SK-N-DZ (cell line): ENCODE measurements at places on chromosomes 4 and X.
A peak's percentile ranks its signal among the peaks of the same experiment; 100 is the strongest.

DNA sequence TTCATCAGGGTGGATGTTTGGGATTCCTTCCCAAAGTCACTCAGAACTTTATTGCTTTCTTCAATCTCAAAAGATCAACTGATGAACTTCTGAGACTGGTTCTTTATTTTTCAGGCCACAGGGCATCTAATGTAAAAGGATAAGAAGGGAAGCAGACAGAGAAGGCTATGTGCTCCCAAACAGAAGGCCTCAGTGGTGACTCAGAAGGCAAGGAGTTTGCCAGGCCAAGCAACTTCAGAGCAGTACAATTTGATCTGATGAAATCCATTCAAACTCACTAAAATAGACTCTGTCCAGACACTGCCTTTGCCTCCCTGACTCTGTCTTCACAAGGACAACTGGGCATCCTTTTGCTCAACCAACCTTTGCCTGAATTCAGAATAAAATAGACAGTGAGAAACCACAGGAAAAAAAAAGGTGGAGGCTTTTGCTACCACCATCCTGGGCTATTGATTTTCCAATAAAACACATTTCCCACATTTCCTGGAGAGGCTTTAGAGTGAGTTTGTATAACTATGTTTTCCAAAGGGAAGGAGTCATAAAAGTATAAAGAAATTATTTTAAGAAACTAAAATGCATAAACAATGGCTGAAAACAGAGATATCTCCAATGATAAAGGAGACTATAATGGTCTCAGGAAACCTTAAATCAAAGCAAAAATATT is 55.2 kb downstream of the ARHGEF6 start:
- DNase-seq = no peak

- DNase-seq = no peak
These were observed 223.4 kb downstream of the BCOR start for GRCh38 chrX:39874202-39874816.

- DNase-seq = no peak
These were observed 208.8 kb downstream of the SH2D1A start for GRCh38 chrX:124555036-124555595.

- no peak for DNase-seq
These were observed 34.3 kb downstream of the CLDN34 start for GRCh38 chrX:10001496-10001895.

GRCh38 chr4:46385946-46386345 is 4.0 kb downstream of the GABRA2 start:
- no peak for DNase-seq

DNA sequence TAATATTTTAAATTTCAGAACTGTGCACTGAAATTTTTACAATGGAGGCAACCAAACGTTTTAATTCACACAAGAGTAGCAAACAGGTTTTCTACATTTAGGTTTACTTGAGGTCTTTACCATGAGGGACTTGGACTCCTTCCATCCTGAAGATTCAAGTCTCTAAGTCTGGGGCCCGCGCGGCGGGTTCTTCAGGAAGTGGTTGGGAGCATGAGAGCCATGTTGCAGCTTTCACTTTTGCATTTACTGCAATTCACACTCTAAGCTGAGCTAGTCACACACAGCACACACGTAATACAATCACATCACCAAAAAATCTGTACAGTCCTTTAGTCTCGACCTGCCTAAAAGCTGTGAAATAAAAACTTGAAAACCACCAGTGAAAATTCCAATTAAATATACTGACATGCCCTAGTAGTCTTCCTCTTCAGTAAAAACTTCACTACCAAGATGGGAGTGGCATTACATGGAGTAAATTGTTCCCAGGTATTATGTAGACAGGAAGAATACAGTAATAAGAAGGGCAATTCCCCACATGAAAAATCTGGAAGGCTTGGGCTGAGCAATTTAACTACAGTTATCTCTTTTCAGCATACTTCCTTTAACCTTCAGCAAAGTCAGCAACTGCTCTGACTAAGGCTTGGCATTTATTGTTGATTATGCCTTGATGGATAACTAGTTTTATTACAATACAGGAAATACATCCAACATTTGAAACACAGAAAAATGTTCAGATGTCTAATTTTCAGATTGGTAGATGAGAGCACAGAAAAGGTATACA is 571.1 kb upstream of the DIPK2B start:
- no peak for DNase-seq

- DNase-seq = no peak
These were observed 512.5 kb upstream of the SLIT2 start for GRCh38 chr4:19739101-19739651.

- no peak for DNase-seq
These were observed 19.6 kb downstream of the RCHY1 start for GRCh38 chr4:75494563-75494962.

GRCh38 chrX:129721870-129722269 is 16.9 kb upstream of the XPNPEP2 start:
- DNase-seq = no peak

- DNase-seq = no peak
These were observed 242.4 kb downstream of the ARHGAP24 start for GRCh38 chr4:85717351-85717750.

- no peak for DNase-seq
These were observed 120.5 kb downstream of the HS6ST2 start for GRCh38 chrX:132837967-132838366.

DNA sequence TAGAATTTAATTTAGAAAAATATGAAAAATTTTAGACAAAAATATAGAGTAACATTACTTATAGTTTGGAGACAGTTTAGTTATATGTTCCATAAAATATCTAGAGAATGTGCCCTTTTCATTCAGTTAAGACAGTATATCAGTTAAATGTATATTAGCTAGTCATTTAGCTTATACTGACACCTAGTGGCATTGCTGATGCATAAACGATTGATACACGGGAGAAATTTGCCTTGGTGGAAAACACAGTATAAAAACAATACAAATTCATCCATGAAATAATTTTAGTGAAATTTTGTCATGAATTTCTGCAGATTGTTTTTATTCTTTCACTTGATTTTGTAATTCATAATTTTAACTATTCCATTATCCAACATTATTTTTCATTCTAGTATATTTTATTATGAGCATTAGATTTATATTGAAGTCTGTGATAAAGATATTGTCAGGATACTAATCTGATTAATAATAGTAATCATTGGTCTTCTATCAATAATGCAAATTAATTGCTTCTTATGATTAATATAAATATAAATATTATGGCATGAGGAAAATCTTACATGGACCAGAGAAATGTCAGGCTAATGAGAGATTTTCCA is 219.0 kb downstream of the TLL1 start:
- peak; percentile 29 for DNase-seq

DNA sequence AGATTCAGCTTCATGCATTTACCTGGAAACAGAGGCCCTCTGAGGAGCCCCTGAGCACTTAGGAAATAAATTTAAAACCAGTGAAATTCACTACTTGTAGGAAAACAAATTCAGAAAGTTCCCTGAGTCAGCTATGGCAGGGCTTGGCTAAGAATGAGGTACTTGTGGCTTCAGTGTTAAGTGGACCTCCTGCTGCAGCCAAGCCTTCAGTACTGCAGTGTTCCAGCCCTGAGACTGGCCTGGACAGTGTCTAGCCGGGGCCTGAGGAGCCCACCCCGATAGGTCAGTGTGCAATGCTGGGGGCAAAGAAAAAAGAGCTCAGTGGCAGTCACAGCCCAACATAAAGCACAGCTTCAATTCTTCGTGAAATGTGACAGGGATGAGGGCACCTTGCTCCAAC is 41.9 kb downstream of the F11 start:
- no peak for DNase-seq

GRCh38 chr4:185203486-185204237 is at the start of gene CFAP97:
TSS of gene CFAP97 (minus strand) at chr4:185204000. CDS start at chr4:185191196, 12,804 bp downstream.
- peak; percentile 65 for DNase-seq

GRCh38 chr4:75542824-75543223 is 13.0 kb upstream of the ODAPH start:
- no peak for DNase-seq

- no peak for DNase-seq
These were observed 49.2 kb downstream of the MFAP3L start for GRCh38 chr4:169976951-169977350.

- DNase-seq = no peak
These were observed 28.3 kb upstream of the MSANTD1 start for GRCh38 chr4:3220476-3221183.

DNA sequence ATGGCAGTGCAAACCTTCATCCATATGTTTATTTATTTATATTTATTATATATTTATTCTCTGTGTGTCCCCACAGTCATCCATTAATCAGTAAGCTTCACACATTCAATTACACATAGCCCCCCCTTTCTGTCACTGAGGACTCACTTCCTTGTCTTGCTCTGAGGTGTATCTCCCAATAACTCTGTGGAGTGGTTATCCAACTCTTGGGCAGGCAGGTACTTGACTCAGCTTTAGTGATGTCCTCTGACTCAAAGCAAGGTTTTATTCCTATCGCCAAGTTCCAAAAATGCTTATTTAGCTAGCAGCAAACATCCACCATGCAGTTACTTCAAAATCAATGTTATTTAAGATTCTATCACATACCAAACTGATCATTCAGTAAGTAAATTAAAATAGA is 25.2 kb upstream of the NDP start:
- no peak for DNase-seq

- DNase-seq = no peak
These were observed 122.0 kb upstream of the LNX1 start for GRCh38 chr4:53713296-53713695.
